ENCODE measurements at places on chromosomes 5 and 9. TPM values are rescaled to one million over a fixed set of nuclear protein-coding genes. Genes with fewer than 3 reads are reported as not detected.

DNA sequence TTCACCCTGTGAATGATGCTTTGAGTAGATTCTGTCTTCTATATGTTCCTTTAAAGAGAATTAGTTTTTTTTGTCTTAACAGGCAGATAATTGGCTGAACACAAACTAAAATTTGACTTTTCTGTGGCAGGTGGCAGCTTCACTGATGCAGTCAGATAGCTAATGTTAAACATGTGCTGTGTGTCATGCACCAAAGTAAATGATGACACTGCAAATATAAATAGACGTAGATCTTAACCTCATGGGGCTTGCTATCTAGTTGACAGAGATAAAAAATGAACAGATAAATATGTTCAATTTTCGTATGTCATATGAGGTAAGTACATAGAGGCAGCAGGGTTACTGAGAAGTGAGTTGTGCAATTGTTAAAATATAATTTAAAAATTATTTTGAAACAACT is 82.7 kb downstream of the PARP8 start:
- DNase-seq: no peak
- H3K27me3 ChIP-seq: no peaks in the 10 kb centered on the region
- no peaks in the 10 kb centered on the region for H3K4me1 ChIP-seq
- no peak overlapping the region for H3K4me3 ChIP-seq
- no peak overlapping the region for H3K27ac ChIP-seq

TNFAIP8 gene
- total RNA-seq: 2.5 TPM

- DNase-seq: no peak
- no peaks in the 10 kb centered on the region for H3K27me3 ChIP-seq
- H3K4me1 ChIP-seq: no peaks in the 10 kb centered on the region
- H3K27ac ChIP-seq: no peak overlapping the region
- no peaks in the 10 kb centered on the region for H3K36me3 ChIP-seq
Observed at GRCh38 chr5:153256-153655, 38.0 kb upstream of the LRRC14B start.

GRCh38 chr5:99763021-99763774 is 772.0 kb upstream of the FAM174A start:
- peak; percentile 35 for DNase-seq
- H3K27me3 ChIP-seq: no peaks in the 10 kb centered on the region
- no peak overlapping the region for H3K27ac ChIP-seq
- no peaks in the 10 kb centered on the region for H3K36me3 ChIP-seq
- no peak overlapping the region for H3K4me3 ChIP-seq

- H3K4me3 ChIP-seq: no peak overlapping the region
- H3K27ac ChIP-seq: no peak overlapping the region
- peaks cover 5% of the 10 kb centered on the region for H3K4me1 ChIP-seq
- DNase-seq: no peak
Observed at GRCh38 chr9:38003230-38003629, 65.8 kb downstream of the SHB start.

DNA sequence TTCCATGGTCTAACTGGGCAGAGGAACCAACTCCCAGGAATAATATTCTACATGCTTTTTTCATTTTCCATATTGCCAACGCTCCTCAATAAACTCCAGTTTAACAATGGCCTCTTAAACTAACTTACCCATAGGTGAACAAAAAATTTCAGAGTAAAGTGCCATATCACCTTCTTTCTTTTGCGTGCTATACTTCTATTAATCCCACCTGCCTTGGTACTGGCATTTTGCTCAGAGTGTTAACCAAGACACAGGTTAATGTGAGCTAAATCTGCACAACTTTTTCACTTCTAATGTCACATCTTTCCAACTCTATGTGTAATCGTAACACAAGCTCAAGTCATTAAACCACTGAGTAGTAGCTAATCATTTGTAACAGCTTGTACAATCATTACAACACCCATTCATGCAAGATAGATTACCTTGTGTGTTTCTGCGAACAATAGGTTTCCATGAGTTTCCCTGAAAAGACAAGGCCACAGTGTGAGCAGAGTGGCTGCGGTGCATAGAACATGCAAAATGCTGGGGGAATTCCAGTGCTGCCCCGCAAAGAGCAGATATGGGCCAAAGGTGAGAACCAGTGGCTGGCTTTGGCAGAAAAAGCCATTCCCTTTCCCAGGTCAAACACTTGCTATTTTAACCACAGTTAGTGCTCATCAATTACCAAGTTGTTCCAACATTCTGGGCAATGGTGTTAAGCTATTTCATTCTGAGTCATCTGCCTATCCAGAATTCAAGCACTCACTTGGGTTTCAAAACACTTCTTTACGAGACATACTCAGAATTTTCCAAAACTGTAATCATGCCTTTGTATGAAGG is 42.8 kb downstream of the TIMD4 start:
- no peak overlapping the region for H3K27ac ChIP-seq
- H3K4me3 ChIP-seq: no peak overlapping the region
- no peaks in the 10 kb centered on the region for H3K4me1 ChIP-seq
- H3K27me3 ChIP-seq: no peaks in the 10 kb centered on the region
- no peak for DNase-seq

DNA sequence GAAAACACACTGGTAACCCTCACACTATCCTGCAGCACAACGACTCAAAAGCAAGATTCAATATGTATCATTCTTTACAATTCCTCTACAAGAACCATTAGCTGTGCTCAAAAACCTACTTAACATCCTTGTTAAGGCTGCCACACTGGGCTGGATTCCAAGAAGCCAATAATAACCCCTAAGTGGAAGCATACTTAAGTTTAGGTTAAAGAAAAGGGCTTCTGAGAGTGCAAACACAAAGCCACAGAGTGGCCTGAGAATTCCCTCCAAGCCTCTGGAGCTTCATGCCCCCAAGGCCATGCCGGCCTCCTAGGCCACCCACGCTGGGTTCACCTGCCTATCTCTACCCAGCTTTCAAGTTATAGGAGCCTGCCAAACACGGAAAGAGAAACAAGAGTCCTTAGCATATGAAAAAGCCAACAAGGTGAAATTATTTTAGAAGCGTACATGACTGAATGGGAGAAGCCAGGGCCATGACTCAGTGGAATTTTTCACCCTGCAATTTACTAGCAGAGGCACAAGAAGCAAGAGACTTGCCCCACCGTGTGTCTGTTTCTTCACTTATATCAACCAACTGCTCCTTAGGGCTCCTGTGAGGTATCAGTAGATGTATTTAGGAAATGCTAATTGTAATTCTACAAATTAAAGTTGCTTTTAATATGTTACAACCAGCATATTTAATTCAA is 293.0 kb downstream of the SPOCK1 start:
- H3K27ac ChIP-seq: no peak overlapping the region
- no peaks in the 10 kb centered on the region for H3K36me3 ChIP-seq
- H3K4me3 ChIP-seq: no peak overlapping the region

- no peaks in the 10 kb centered on the region for H3K4me1 ChIP-seq
- H3K27ac ChIP-seq: no peak overlapping the region
- no peaks in the 10 kb centered on the region for H3K27me3 ChIP-seq
- H3K4me3 ChIP-seq: no peak overlapping the region
- DNase-seq: no peak
Observed at GRCh38 chr9:36971935-36972488, 62.1 kb downstream of the PAX5 start.

DNA sequence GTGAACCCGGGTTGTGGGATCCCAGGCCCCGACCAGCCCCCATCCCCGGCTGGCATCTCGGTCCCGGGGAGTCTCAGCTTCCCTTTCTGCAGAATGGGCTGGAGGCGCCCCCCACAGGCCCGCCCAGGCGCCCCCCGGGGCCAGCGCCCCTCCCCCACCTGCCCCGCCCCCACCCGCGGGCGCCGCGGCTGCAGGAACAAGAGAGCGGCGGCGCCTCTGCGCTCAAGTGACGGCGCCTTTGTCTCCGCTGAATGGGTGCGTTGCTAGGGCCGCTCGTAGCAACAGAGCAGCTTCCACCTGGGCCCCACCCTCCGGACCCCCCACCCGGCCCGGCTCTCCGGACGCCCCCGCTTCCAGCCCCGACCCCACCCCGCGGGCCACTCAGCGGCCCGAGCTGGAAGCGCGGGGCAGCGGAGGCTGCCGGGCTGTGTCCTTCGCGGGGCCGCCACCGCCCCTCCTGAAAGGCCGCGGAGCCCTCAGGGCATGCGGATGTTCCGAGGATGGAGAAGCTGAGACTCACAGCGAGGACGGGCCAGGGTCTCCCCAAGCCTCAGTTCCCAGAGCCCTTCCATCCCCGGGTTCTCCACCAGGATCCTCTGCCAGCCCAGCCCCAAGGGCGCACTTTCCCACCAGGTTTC is 27.5 kb downstream of the ADGRD2 start:
- no peaks in the 10 kb centered on the region for H3K36me3 ChIP-seq
- peak; percentile 34 for DNase-seq

ATP10B gene
- total RNA-seq: not detected

DNA sequence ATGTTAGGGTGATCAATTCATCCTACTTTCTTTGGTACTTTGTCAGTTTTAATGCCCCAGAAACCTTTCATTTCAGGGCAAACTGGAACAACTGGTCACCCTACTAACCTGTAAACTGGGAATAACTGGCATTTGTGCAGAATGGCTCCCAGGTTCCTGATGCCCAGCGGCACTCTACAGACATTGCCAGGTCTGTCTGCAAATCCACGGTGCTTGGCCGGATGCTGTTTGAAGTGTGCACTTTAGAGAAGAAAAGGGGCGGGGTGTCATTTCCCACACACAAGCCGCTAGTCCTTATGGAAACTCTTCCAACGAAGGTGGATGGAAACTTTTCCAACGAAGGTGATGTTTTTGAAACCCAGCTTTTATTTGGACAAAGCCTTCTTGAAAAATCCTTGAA is 49.9 kb upstream of the OTULINL start:
- H3K36me3 ChIP-seq: no peaks in the 10 kb centered on the region
- no peaks in the 10 kb centered on the region for H3K4me1 ChIP-seq
- no peak overlapping the region for H3K4me3 ChIP-seq
- no peak overlapping the region for H3K27ac ChIP-seq
- H3K27me3 ChIP-seq: no peaks in the 10 kb centered on the region

GRCh38 chr5:74424162-74424868 is 216.2 kb downstream of the ENC1 start:
- H3K27ac ChIP-seq: peak overlapping the region; percentile 47
- H3K27me3 ChIP-seq: no peaks in the 10 kb centered on the region
- no peak overlapping the region for H3K4me3 ChIP-seq
- peak; percentile 18 for DNase-seq
- no peaks in the 10 kb centered on the region for H3K36me3 ChIP-seq

DNA sequence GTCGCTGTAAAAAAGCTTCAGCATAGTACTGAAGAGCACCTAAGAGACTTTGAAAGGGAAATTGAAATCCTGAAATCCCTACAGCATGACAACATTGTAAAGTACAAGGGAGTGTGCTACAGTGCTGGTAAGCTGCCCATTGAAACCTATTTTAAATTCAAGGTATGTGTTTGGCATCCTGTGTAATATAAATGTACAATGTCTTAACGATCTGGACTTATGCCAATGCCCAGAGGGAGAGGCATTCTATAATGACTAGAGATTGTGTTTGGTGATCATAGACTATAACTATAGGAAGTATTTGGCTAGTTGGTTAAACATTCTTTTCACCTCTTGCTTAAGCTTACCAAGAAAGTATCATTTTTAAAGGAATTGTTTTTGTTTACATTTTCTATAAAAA is 95.7 kb downstream of the INSL6 start:
- no peaks in the 10 kb centered on the region for H3K4me1 ChIP-seq
- H3K27ac ChIP-seq: no peak overlapping the region
- H3K36me3 ChIP-seq: peaks cover 25% of the 10 kb centered on the region
- no peak overlapping the region for H3K4me3 ChIP-seq
- H3K27me3 ChIP-seq: no peaks in the 10 kb centered on the region

C7 gene
- total RNA-seq: 4.2 TPM

GRCh38 chr5:157710882-157711281 is 20.3 kb upstream of the THG1L start:
- DNase-seq: no peak
- no peaks in the 10 kb centered on the region for H3K36me3 ChIP-seq
- no peak overlapping the region for H3K27ac ChIP-seq
- no peaks in the 10 kb centered on the region for H3K4me1 ChIP-seq
- H3K4me3 ChIP-seq: no peak overlapping the region

- H3K36me3 ChIP-seq: no peaks in the 10 kb centered on the region
- H3K27ac ChIP-seq: no peak overlapping the region
- H3K4me3 ChIP-seq: no peak overlapping the region
- no peak for DNase-seq
Observed at GRCh38 chr5:370959-371810, 49.7 kb downstream of the AHRR start.

ENTREP1 gene
- 35.7 TPM for total RNA-seq

- H3K36me3 ChIP-seq: peaks cover 33% of the 10 kb centered on the region
- no peaks in the 10 kb centered on the region for H3K4me1 ChIP-seq
- no peak for DNase-seq
- no peak overlapping the region for H3K27ac ChIP-seq
- no peaks in the 10 kb centered on the region for H3K27me3 ChIP-seq
- no peak overlapping the region for H3K4me3 ChIP-seq
Observed at GRCh38 chr9:35395706-35396101, 94.2 kb upstream of the RUSC2 start.

LTC4S gene
- 6.7 TPM for total RNA-seq

SAXO1 gene
- not detected for total RNA-seq

- H3K4me1 ChIP-seq: no peaks in the 10 kb centered on the region
- peaks cover 4% of the 10 kb centered on the region for H3K27me3 ChIP-seq
- no peaks in the 10 kb centered on the region for H3K36me3 ChIP-seq
- H3K27ac ChIP-seq: no peak overlapping the region
- no peak overlapping the region for H3K4me3 ChIP-seq
Observed at GRCh38 chr5:178449163-178450070, 140.8 kb downstream of the COL23A1 start.

CDKN2B gene
- 5.4 TPM for total RNA-seq

GRCh38 chr9:124260769-124261603 is 3.2 kb downstream of the NEK6 start:
- H3K27ac ChIP-seq: peak overlapping the region; percentile 76
- H3K4me3 ChIP-seq: peak overlapping the region; percentile 6
- H3K27me3 ChIP-seq: no peaks in the 10 kb centered on the region

GRCh38 chr9:134187891-134188385 is 23.6 kb upstream of the RNU6ATAC start:
- H3K27ac ChIP-seq: no peak overlapping the region
- H3K27me3 ChIP-seq: no peaks in the 10 kb centered on the region
- peaks cover 25% of the 10 kb centered on the region for H3K4me1 ChIP-seq
- H3K4me3 ChIP-seq: no peak overlapping the region
- H3K36me3 ChIP-seq: no peaks in the 10 kb centered on the region

DNA sequence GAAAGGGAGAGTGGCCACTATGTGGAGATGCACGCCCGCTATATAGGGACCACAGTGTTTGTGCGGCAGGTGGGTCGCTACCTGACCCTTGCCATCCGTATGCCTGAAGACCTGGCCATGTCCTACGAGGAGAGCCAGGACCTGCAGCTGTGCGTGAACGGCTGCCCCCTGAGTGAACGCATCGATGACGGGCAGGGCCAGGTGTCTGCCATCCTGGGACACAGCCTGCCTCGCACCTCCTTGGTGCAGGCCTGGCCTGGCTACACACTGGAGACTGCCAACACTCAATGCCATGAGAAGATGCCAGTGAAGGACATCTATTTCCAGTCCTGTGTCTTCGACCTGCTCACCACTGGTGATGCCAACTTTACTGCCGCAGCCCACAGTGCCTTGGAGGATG is 19.8 kb downstream of the RGMB start:
- DNase-seq: no peak
- H3K27ac ChIP-seq: no peak overlapping the region
- no peaks in the 10 kb centered on the region for H3K27me3 ChIP-seq
- H3K4me1 ChIP-seq: peaks cover 55% of the 10 kb centered on the region
- peaks cover 10% of the 10 kb centered on the region for H3K36me3 ChIP-seq

ARHGEF28 gene
- total RNA-seq: 0.69 TPM

- H3K27me3 ChIP-seq: no peaks in the 10 kb centered on the region
- H3K27ac ChIP-seq: no peak overlapping the region
- H3K4me1 ChIP-seq: no peaks in the 10 kb centered on the region
- DNase-seq: no peak
Observed at GRCh38 chr9:104286799-104287198, 192.7 kb downstream of the SMC2 start.

GRCh38 chr9:109576762-109577161 is 78.7 kb upstream of the PTPN3 start:
- no peaks in the 10 kb centered on the region for H3K36me3 ChIP-seq
- no peak for DNase-seq
- H3K27me3 ChIP-seq: no peaks in the 10 kb centered on the region
- no peak overlapping the region for H3K27ac ChIP-seq

POLK gene
- 29.9 TPM for total RNA-seq

Data from psoas muscle (tissue), 8 donors.